ENCODE measurements at places on chromosomes 3 and 15.

DNA sequence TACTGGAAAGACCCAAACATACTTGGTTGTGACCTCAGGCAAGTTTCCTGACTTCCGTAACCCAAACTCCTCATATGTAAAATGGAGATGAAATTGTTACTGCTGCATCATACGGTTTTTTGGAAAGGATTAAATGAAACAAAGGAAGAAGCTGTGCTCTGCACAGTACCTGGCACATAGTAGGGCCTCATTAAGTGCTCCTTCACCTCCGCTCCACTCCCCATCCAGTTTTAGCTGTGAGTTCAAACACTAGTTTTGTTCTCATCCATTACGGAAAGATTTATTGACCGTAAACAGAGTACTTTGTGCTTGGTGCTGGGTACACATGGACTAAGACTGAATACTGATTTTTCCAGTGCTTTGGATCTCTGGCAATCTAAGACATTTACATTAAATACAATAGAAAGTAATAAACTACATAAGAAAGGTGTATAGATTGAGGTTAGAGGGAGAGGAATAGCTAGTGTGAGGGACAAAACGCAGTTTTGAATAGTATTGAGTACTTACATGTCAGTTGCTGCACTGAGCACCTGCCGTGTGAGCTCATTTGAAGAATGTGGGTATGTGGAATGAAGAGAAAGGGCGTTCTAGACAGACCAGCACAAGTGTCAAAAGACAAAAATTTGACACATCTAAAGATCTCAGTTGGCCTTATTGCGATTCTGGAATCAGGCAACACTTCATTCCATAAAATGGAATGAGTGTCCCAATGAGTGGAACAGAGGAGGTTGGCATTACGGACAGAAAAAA lies 594 bp upstream of the ICE2 start:
- no peak for DNase-seq

DNA sequence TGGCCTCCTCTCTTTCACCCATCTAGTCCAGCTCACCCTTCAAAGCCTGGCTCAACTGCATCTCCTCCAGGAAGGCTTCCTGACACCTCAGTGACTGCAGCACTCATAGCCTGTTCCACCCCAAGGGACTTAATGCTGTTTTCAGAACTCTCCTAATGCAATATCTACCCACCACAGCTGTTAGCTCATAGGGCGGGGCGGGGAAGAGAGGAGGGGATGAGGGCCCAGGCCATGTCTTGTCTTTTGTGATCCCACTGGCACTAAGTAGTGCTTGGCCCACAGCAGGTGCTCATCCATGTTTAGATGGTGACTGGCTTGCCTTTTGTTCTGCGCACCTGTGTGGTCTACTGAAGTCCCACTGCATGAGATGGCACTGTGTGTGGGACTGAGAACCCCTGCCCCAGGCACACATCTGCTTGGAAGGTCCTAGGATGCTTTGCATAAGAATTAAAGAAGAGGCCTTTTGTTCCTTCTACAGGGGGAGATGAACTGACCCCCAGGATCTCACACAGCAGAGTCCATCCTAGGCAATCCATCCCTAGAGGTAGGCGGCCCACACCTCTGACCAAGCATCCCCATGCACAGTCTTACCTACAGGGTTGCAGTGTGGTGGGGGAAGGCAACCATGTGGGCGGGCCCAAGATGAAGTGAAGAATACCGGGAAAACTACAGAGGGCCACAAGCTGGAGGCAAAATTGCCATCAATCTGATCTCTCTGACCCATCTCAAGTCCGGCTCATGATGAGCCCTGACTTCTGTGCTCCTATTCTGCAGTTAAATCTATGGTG lies 23.0 kb downstream of the SLC12A8 start:
- no peak for DNase-seq

- DNase-seq: no peak
Observed at GRCh38 chr15:62359416-62359815, 194.3 kb upstream of the C2CD4B start.

DNA sequence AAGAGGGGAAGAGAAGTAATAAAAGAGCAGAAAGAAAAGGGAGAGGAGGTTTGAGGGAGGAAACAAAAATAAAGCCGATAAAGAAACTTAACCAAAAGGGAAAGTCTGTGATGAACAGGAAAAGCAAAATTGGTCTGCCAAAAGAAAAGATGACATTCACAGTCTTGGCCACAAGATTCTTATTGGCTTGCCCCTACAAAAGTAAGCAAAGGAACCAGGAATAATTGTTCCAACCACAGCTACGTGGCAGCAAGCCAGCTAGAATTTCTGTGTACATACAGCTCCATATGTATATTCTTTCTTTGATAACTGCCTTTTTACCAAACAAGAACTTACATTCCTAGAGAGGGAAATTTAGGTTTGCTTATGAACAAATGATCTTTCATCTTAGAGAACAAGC lies 79.6 kb downstream of the MLH1 start:
- no peak for DNase-seq

GRCh38 chr3:118059096-118059495 lies 975.5 kb downstream of the IGSF11 start:
- DNase-seq: no peak

GRCh38 chr3:45002720-45003119 lies 23.4 kb upstream of the CLEC3B start:
- DNase-seq: no peak

- DNase-seq: no peak
Observed at GRCh38 chr3:37173806-37174205, 576 bp downstream of the LRRFIP2 start.

GRCh38 chr3:186614597-186615483 lies 2.0 kb downstream of the AHSG start:
- DNase-seq: peak; percentile 5

DNA sequence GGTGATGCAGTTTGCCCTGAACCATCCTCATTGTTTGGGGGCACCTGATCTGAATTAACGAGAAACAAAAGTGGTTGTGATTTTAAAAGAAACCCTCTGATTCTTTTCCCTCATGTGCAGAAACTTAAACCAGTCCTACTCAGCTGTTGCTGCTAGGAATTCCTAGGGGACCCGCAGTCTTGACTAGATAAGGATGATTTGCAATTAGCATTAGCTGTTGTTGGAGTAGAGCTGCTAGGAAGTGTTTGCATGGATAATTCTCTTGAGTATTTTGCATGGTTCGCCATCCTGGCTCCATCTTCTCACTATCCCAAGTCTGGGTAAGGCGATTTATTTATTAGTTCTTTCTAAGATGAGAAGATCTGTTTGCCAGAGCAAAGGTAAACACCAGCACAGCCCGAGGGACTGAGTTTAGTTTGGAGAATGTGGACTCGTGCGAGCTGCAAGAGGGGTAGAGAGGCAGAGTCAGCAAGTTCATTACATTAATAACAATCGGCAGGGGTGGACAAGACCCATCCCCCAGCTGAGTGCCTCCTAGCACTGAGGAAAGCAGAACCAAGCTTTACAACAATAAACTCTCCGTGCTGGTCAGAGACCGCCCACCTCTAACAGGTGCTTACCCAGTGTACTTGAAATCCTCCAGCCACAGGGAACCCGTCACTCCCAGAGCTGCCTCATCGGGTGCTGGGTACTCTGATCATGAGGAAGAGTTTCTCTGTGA lies 4.1 kb downstream of the FGD5 start:
- no peak for DNase-seq

DNA sequence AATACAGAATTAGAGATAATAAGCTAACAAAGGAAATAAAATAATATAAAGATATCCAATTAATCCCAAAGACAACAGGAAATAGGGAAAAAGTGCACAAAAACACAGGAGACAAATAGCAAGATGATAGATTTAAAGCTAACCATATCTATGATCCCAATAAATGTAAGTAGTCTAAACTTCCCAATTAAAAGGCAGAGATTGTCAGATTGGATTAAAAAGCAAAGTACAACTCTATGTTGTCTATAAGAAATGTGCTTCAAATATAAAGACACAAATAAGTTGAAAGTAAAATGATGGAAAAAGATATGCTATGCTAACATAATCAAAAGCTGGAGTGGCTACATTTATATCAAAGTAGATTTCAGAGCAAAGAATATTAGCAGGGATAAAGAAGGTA lies 133.1 kb upstream of the ATP2B2 start:
- DNase-seq: no peak

- no peak for DNase-seq
Observed at GRCh38 chr15:42143356-42143755, 13.1 kb downstream of the PLA2G4F start.

GRCh38 chr3:160180581-160181216 lies 44.5 kb upstream of the C3orf80 start:
- DNase-seq: no peak

- DNase-seq: no peak
Observed at GRCh38 chr3:51401735-51402134, 10.7 kb downstream of the RBM15B start.
